SW 1271 (cell line): ENCODE measurements at places on chromosomes 3 and 15.

DNA sequence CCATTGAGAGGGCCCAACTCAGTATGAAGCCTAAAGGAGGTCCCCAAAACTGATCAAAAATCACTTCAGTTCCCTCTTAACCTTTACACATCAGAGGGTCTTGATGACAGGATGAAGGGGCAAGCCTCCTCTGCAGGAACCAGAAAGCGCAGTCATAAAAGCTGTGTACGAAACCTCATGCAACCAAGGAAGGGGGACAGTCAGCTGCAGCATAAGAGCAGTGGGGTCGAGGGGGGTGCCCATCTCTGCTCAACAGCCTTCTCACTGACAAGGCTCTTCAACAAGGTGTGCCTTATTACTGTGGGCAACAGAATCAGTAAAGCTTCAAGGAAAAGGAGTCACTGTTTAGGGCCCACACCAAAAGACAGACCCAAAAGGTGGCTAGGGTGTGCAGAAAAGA, 3.9 kb downstream of the POC1A start:
- no peak for DNase-seq

DNA sequence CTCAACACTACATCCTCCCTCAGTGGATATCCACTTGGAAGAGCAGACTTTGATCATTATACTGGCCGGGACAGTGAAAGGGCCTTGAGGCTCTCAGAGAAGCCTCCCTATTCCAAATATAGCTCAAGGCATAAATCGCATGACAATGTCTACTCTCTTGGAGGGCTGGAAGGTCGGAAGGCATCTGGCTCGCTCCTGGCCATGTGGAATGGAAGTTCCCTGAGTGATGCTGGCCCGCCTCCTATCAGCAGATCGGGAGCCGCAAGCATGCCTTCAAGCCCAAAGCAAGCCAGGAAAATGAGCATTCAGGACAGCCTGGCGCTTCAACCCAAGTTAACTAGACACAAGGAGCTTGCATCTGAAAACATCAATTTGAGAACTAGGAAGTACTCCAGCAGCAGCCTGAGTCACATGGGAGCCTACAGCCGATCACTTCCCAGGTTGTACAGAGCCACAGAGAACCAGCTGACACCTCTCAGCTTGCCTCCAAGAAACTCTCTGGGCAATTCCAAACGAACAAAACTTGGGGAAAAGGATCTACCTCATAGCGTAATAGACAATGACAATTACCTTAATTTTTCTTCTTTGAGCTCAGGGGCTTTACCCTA, 25.4 kb downstream of the PHLDB2 start:
- no peak for DNase-seq

DNA sequence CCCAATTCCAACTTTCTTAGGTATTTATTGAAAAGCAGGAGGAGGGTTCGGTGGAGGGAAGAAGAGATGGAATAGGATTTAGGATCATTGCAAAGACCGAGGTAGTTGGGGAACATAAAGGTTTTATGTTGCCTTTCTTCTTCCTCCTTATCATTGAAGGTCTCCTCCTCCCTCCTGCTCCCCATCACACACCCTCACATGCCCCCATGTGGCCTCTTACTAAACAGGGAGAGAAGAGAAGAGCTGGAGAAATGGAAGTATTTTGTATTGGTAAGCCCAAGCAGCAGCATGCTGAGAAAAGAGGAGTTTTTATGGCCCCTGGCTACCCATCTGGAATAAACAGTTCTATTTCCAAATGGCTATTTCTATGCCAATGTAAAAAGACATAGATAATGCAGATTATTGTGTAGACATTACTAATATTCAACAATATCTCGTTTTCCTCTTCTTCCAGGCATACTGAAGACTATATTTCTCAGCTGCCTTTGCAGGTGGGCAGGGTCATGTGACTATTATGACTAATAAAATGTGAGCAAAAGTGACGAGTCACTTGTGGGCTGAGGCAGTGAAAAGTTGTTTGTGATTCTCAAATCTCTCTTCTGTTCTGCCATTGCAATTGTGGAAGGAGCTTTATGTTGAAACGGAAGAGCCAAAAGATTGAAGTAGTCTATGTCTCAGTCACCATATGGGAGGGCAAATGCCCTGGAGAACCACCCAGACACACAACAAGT, 5.2 kb upstream of the GPR176 start:
- DNase-seq: no peak

- no peak for DNase-seq
These were observed 128.2 kb upstream of the OSTN start for GRCh38 chr3:191070762-191071403.

GRCh38 chr3:40585381-40586016, 60.7 kb downstream of the ZNF621 start:
- no peak for DNase-seq

GRCh38 chr15:56736308-56736707, 3.0 kb upstream of the ZNF280D start:
- DNase-seq: no peak

- DNase-seq: no peak
These were observed 53.0 kb downstream of the SLC6A1 start for GRCh38 chr3:11045536-11045935.

GRCh38 chr3:53221345-53221744, 34.5 kb downstream of the TKT start:
- no peak for DNase-seq

GRCh38 chr15:59553879-59554735, 57.5 kb upstream of the GCNT3 start:
- peak; percentile 25 for DNase-seq

DNA sequence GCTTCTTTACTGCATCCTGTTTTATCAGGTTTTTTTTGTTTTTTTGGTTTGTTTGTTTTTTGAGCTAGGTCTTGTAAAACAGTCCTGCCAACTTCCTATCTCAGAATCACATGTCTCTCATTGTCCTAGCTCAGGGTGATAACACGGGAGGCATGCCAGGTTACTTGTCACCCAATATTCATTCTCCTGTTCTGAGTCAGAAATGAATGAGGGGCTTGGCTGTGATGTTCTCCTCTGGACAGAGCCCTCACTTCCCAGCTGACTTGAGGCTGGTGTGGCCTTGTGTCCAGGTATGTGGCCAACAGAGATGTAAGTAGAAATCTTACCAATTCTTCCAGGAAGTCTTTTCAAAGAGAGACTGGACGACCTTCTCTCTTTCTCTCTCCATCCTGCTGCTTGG, 317.0 kb downstream of the GABRB3 start:
- no peak for DNase-seq

- DNase-seq: no peak
These were observed 95.1 kb upstream of the LMCD1 start for GRCh38 chr3:8406479-8406878.

DNA sequence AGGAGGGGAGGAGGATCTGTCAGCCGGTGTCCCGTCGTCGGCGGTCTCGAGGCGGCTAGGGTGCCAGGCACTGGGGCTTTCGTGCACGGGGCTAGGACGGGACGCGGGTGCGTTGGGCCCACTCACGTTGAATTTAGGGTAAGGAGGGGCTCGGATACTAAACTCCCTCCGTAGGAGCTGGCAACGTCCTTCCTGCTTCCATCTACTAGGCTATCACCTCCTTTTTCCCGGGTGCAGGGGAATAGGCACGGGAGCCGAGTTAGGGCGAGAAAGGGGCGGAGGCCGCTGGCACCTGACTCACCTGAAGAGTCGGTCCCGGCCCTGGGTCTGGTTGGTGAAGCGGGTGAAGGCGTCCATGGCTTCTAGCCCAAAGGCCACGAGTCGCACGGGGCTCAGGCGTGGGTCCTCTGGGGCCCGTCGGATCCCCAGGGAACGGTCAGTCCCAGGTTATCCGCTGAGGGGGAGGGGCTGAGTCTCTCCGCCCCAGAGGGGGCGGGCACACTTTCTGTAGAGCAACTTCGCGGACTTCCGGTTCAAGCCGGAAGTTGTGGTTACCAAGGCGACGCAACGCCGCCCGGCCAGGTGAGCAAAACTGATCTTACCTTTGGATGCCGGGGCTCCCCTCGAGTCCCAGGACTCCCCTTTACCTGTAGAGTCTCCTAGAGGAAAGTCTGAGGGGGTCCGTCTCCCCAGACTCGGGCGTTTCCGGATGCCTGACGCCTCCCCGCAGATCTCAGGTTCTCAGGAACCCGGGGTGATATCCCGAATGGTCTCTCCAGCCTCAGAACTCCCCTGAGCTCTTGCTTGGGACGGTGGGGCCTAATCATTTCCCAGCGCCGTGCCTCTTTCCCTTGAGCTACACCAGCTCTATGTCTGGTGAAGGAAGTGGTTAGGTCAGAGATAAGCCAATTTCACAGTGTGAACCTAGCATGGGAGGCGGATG, at the start of the genes PEX11A and WDR93:
Gene PEX11A, minus strand, starts transcription at position 479 of the 943 bp plus-strand sequence. Its CDS starts 122 bp downstream, at position 357.
Gene WDR93, plus strand, starts transcription at position 536 of the 943 bp plus-strand sequence. CDS start 10,936 bp downstream, outside the sequence.
- peak; percentile 55 for DNase-seq

DNA sequence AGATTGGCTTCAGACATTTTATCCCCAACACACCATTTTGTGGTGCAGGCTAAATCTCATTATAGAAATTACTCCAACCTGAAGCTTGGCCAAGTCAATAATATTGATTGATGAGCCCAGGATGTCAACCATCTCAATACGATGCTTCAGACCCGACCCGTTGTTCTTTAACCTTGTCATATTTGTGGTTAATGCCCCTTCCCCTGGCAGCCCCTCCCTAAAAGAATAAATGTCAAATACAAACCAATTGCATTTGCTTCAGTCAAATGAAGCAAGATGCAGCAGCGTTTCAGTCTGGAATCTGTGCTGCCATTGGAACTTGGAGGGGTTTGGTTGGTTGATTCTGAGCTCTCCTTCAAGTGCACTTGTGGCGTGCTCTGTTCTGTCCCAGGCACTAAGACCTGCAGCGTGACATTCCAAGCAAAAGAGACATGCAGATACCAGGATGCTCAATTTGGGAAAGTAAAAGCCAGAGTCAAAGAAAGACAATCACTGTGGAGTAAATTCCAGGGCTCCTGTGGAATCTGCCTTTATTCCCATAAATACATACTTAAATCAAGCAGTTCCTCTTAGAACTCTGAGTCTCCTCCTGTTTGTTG, 23.8 kb upstream of the PSMD6 start:
- DNase-seq: no peak

GRCh38 chr3:57889807-57890206, 118.4 kb upstream of the FLNB start:
- DNase-seq: no peak

GRCh38 chr3:97713634-97714033, 50.9 kb upstream of the ARL6 start:
- DNase-seq: no peak

DNA sequence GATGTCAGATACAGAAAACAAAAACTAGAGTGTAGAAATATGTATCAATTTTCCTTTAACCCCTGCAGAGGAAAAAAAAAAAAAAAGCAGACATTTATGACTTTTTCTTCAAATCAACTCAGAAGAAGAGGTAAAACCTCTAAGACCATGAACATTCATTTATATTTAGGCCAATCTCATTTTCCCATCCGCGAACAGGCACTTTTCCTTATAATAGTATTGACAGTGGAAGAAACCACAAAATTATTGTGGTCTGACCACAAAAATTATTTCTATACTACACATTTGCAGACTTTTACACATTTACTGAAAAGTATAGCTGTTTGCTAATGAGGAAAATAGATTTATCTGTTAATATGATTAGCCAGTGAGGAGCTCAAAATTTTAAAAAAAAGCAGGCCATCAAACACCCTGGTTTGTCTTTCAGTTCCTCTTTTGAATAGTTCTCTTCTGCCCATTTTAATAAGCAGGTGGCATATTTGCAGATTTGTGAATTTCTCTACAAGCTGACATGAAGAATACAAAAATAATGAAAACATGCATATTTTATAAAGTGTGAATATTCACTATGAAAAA, 5.7 kb downstream of the OSBPL11 start:
- no peak for DNase-seq

DNA sequence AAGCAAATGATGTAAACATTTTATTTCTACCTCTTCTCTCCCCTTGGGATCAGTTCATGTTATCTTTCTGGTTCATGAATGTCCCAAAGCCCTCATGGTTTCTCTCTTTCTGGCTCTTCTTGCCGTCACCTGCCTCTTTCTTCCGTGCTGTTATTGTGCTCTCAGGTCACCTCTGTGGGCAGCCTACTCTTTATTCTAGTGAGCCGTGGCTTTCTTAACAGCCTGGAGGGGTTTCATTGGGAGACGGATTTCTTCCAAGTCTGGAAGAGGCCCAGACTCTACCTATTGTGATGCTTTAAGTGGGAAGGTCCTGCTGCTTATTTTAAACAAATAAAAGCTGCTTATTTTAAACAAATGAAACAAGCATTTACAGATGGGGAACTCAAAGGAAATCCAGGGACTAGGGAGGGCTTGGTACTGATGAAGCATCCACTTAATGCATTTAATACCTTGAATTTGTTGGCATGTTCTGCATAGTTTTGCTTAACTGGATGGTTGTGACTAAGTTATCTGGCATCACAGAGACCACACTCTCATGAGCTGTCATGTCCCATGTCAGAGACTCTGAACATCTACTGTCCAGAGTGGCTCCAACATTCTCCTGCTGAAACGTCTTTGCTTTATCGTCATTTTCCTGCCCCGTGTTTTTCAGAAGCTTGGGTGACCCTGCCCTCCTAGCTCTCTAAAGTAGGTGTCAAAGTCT, 443.3 kb downstream of the GABRG3 start:
- no peak for DNase-seq

- DNase-seq: no peak
These were observed 174.5 kb upstream of the GAP43 start for GRCh38 chr3:115448851-115449250.

GRCh38 chr3:191355406-191355805, 25.1 kb upstream of the UTS2B start:
- DNase-seq: no peak

DNA sequence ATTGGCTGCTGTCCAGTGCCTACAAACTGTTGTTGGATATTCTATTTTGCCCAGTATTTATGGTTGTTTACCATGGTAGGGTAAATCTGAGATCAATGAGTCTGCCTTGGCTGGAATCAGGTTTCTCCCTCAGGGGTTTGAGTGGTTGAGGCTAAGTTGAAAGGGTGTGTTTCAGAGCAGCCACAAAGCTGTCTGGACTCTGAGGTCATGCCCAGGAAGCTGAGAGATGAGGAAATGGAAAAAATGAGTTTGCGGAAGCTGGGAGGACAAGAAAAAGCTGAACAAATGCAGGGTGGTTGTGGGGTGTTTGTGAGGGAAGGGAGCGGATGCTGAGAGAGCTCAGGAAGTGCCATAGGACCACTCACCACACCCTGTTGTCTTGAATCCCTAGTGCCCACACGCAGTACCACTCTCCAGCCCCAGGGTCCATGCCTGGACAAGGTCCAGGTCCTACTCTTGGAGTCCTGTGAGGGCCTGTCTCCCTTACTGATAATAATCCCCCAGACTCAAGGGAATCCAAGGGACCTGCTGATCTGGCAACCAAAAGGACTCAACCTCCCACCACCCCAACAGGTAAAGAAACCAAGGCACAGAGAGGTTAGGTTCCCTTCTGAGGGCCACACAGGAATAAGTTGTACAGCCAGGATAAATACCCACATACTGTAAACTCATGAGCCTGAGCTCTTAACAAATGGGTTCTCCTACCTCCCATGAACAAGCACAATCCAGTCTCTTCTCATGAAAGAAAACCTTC, 81.6 kb downstream of the PPCDC start:
- no peak for DNase-seq

- DNase-seq: peak; percentile 13
These were observed 11.1 kb downstream of the DCUN1D1 start for GRCh38 chr3:182969277-182969676.

- DNase-seq: no peak
These were observed 135.7 kb downstream of the FOXP1 start for GRCh38 chr3:71447803-71448202.

- DNase-seq: no peak
These were observed 85.0 kb downstream of the HES1 start for GRCh38 chr3:194220901-194221326.
